ENCODE measurements at places on chromosomes 6 and 20.

- no peak for DNase-seq
Observed at GRCh38 chr6:141398949-141399348, 733.8 kb upstream of the GJE1 start.

DNA sequence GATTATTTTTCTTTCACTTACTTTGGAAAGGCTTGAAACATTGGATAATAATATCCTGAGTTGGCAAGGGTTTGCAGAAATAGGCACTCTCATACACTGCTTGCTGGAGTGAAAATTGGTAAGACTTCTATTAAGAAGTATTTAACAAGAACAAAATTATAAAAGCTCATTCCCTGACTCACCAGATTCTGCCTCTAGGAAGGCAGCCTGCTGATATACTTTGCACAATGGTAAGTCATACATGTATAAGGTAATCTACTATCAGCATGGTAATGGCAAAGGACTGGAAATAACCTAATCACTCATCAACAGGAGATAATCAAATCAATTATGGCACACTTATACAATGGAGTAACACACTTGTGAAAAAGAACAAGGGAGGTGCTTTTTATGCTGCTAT, 85.8 kb downstream of the PLCG1 start:
- DNase-seq = no peak

DNA sequence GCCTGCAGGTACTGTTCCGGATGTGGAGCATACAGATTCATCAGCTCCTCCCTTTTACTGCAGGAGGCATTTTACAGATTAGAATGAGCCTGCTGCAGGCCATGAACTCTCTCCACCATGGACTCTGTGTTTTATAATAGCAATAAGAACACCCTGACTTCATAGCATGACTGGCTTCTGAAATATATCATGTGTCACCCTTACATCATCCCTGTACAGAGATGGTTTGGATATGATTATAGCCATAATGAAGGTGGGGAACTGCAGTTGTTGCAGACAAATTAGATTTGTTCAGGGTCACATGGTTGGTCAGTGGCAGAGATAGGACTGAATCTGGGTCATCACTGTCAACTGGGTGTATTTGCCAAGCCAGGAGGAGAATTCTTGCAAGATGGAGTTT, 100.7 kb downstream of the FOXO3 start:
- no peak for DNase-seq

- DNase-seq = no peak
Observed at GRCh38 chr20:21501184-21501583, 12.7 kb downstream of the NKX2-2 start.

- no peak for DNase-seq
Observed at GRCh38 chr6:79071547-79071946, 6.5 kb downstream of the PHIP start.

Measured in nucleus accumbens (tissue), 56 donors.